ENCODE measurements at places on chromosomes 1 and 21.

DNA sequence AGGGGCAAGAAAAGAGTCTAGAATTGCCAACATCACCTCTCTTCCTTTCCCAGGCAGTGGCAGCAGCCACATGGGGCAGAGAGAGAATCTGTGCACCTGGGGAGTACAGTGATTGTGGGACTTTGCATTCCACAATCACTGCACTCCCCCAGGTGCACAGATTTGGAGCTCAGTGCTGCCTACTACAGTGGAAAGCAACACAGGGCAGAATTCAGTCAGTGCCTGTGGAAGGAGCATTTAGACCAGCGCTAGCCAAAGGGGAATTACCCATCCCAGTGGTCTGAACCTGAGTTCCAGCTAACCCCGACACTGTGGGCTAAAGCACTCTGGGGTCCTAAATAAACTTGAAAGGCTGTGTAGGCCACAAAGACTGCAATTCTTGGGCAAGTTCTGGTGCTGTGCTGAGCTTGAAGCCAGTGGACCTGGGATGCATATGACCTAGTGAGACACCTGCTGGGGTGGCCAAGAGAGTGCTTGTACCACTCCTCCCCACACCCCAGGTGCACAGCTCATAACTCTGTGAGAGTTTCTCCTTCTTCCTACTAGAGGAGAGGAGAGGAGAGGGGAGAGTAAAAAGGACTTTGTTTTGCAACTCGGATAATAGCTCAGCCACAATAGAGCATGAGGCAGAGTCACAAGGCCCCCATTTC, 50.3 kb downstream of the NUP210L start:
- DNase-seq: no peak

DNA sequence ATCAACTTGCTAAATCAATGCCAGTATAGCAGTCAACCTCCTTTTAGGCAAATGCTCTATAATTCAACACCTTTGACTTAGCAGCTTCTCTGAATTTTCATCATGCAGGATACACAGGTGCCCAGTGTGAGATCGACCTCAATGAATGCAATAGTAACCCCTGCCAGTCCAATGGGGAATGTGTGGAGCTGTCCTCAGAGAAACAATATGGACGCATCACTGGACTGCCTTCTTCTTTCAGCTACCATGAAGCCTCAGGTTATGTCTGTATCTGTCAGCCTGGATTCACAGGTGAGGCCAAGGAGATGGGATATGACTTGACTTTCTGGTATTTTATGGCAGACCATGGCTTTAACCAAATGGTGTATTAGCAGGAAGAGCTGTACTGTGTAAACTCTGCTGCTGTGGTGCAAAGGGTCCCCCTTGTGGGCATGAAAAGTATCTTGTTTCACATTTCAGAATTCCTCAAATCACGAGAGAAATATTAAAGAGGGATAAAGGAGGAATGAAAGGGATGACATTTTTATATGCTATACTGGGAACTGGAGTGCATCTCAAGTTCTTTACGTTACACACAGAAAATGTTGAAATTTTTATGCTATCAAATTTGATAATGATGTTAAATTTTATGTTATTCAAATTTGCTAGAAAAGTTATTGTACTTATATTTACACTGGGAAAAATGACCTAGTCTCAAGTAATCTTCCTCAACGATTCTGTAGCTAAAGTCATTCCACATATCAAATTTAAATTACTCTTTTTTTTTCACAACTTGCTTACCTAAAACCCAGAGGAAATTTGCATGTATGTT, 88.9 kb downstream of the CRB1 start:
- peak; percentile 24 for DNase-seq

- DNase-seq: no peak
These were observed 413.9 kb downstream of the RPS6KC1 start for GRCh38 chr1:213464786-213465460.

GRCh38 chr1:81894867-81895266, 94.1 kb downstream of the ADGRL2 start:
- DNase-seq: no peak

DNA sequence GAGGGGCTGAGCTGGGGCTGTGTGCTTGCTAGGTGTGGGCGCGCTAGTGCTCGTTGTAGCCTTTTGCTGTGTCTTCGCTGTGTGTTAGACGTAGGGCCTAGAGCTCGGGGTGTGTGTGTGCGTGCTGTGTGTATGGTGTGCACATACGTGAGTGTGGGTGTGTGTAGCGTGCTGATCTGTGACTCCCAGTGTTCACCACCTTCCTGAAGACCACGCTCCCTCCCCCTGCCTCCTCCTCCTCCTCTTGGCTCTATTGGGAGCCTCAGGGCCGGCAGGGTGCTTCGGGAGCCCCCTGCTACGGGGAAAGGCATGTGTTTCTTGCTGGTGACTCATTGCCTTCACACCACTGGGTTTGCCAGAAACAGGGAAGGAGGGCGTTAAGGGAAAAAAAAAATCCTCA, 9.4 kb upstream of the KCNC4 start:
- DNase-seq: no peak

DNA sequence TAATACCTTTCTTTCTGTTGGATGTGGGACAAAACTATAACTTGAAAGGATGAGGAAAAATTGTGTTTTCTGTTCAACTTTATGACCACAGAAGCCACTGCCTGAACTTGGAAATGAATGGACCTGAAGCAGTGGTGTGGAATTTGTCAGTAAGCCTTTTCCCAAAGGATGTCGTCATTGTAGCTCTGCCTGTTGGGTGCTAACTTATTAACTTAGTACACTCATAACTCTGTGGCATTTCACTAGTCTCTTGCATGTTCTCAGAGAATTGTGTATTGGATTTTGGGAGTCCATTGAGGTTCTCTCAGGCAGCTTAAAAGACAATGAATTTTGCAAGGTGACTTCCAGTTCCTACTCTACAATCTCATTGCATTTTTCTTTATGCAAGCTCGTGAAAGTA, 49.6 kb downstream of the KCNK2 start:
- no peak for DNase-seq

DNA sequence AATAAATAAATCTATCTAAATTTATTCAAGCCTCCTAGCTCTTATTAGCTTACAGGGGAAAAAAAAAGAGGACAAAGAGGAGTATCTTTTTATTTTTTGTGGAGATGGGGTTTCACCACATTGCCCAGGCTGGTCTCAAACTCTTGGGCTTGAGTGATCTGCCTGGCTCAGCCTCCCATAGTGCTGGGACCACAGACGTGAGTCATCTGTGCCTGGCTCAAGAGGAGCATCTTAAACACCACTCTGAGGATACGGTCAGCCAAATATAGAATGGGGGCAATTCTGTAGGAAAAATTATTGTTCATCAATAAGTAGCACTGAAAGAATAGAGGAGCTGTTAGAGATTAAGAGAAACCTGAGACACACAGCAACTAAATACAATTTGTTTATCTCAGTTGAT, 24.1 kb downstream of the SLC45A3 start:
- no peak for DNase-seq

- DNase-seq: no peak
These were observed 23.7 kb downstream of the SPOCD1 start for GRCh38 chr1:31792116-31792515.

GRCh38 chr1:65476327-65476726, 55.9 kb downstream of the LEPR start:
- no peak for DNase-seq

- no peak for DNase-seq
These were observed 179.5 kb downstream of the LRRC7 start for GRCh38 chr1:69747207-69747606.

GRCh38 chr21:37870221-37870620, 46.0 kb downstream of the KCNJ6 start:
- no peak for DNase-seq

All from inflammatory macrophage treated with lipopolysaccharide for 1 hour (primary cell).